NB4 (cell line): ENCODE measurements at places on chromosomes 1 and 21.

DNA sequence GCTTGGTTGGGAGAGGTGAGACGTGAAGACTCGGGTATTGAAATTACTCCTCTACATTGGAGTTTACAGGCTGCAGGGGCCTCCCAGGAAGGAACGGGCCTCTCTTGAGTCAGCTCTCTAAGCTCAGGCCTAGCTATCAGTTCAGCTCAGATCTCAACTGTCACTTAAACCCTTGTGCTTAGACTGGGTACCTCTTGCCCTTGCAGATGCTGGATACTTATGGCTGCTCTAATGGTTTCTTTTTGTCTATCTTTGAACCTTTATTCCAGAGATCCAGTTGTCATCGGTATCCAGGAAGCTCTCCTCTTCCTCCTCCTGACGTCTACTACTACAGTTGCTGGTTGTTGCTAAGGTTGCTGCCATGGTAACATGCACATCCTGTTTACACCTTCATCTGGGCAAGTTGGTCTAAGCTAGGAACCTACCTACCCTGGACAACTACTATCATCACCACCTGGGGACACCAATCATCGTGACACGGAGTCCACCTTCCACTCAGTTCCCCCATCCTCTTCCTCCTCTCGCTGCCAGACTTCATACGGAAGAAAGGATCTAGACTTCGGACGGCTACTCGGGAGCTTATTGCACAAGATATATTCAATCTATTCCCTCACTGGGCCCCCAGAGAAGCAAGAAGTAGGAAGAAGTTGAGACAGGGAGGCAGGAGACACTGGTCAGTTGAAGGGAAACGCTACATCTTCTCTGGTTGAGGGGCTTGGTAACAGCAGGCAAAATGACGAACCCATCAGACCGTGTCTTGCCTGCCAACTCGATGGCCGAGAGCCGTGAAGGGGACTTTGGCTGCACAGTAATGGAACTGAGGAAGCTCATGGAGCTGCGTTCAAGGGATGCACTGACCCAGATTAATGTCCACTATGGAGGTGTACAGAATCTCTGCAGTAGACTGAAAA lies 56.1 kb downstream of the ATP2B4 start:
- peak; percentile 17 for DNase-seq

- DNase-seq = no peak
Observed at GRCh38 chr1:187326557-187326956, 497.8 kb downstream of the PLA2G4A start.

DNA sequence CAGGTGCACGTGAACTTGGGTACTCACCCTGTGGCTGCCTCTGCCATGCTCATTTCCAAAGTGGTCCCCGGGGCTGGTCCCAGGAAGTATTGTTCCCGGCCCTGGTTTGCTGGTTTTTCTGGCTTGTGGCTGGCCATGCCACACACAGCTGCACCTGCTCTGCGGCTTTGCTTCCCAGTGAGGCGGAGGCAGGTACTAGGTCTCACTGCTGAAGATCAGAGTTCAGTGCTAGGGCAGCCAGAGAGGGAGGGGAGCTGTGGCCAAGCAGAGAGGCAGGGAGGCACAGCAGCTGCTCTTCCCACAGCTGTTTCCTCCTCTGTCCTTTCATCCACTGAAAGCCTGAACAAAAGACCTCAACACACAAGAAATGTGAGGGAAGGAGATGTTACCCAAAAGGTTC lies 30.5 kb downstream of the ENO1 start:
- no peak for DNase-seq

- no peak for DNase-seq
Observed at GRCh38 chr21:35007348-35007747, 41.8 kb downstream of the RUNX1 start.
